ENCODE measurements at places on chromosomes 16 and 17. TPM values are rescaled to one million over a fixed set of nuclear protein-coding genes. Genes with fewer than 3 reads are reported as not detected.

RBFOX1 gene
- polyA plus RNA-seq: 1.3 TPM

DNA sequence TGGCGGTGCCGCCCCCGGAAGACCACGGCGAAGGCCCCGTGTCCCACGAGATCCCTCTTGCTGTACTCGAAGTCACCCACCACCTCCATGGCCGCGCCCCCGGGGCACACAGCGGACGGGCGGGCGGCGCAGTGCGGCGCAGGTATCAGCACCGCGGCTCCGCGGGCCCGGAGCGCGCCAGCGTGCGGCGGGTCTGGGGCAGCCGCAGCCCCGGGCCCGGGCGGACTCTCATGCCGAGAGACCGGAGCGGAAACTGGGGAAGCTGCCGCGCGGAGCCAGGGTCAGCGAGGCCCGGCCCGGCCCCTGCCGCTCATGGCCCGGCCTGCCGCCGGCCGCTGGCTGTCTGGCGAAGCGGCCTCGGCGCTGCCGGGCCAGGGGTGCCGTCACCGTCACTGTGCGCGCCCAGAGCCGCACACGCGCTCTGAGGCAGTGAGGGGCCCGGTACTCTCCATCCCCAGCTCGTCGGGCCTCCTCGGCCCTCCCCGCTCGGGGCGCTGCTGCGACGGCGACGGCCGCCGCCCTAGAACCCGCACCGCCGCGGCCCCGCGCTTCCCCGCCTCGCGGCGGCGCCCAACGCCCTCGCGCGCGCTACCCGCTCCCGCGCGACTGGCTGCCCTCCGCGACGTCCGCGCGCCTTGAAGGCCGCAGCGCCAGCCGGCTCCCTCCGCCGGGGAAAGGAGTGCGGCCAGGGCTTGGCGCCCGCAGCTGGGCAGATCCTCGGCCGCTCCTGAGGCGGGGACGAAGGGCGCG lies at the start of gene ULK2:
ULK2 (minus strand) TSS at position 608 of the 750 bp plus-strand sequence; CDS start at position 89, 519 bp downstream.
- no peaks in the 10 kb centered on the region for H3K4me1 ChIP-seq
- H3K36me3 ChIP-seq: peaks cover 3% of the 10 kb centered on the region

GRCh38 chr17:6555331-6556120 lies 829 bp downstream of the PITPNM3 start:
- H3K27me3 ChIP-seq: peaks cover 34% of the 10 kb centered on the region
- H3K36me3 ChIP-seq: no peaks in the 10 kb centered on the region
- H3K4me1 ChIP-seq: peaks cover 14% of the 10 kb centered on the region
- no peak overlapping the region for H3K27ac ChIP-seq
- peak overlapping the region; percentile 23 for H3K4me3 ChIP-seq

- peaks cover 3% of the 10 kb centered on the region for H3K27me3 ChIP-seq
- no peak overlapping the region for H3K4me3 ChIP-seq
- no peaks in the 10 kb centered on the region for H3K4me1 ChIP-seq
- H3K36me3 ChIP-seq: no peaks in the 10 kb centered on the region
- H3K27ac ChIP-seq: no peak overlapping the region
Observed at GRCh38 chr17:9811537-9811936, 10.3 kb downstream of the GSG1L2 start.

- no peaks in the 10 kb centered on the region for H3K27me3 ChIP-seq
- DNase-seq: peak; percentile 86
- H3K4me3 ChIP-seq: no peak overlapping the region
- H3K27ac ChIP-seq: peak overlapping the region; percentile 58
- peaks cover 19% of the 10 kb centered on the region for H3K4me1 ChIP-seq
Observed at GRCh38 chr16:75486014-75486675, 9.1 kb downstream of the CHST6 start.

DNA sequence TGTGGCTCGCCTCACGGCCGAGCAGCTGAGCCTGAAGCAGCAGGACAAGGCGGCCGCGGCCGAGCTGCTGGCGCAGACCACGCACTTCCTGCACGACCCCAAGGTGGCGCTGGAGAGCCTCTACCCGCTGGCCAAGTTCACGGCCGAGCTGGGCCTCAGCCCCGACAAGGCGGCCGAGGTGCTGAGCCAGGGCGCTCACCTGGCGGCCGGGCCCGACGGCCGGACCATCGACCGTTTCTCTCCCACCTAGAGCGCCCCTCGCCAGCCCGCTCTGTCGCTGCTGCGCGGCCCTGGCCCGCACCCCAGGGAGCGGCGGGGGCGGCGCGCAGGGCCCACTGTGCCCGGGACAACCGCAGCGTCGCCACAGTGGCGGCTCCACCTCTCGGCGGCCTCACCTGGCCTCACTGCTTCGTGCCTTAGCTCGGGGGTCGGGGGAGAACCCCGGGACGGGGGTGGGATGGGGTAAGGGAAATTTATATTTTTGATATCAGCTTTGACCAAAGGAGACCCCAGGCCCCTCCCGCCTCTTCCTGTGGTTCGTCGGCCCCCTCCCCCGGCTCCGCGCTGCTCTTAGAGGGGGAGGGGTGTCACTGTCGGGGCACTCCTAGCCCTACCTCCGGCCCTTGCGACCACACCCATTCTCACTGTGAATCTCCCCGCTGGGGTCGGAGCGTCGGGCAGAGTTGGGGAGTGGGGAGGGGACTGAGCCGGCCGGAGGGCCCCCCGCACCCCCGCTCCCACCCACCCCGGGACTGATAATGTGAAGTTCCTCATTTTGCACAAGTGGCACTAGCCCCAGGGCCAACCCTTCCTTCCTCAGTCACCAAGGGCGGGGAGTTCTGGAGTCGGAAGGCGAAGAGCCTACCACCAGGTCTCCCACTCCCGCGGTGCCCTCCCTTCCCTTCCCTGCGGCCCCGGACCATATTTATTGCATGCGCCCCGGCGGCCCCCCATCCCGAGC lies 4.0 kb downstream of the HIC1 start:
- peak overlapping the region; percentile 31 for H3K4me3 ChIP-seq
- no peak for DNase-seq
- H3K36me3 ChIP-seq: peaks cover 45% of the 10 kb centered on the region
- H3K27me3 ChIP-seq: peaks cover 51% of the 10 kb centered on the region
- H3K4me1 ChIP-seq: peaks cover 19% of the 10 kb centered on the region
- peak overlapping the region; percentile 75 for H3K27ac ChIP-seq

GRCh38 chr16:28313587-28313986 lies 21.3 kb downstream of the SBK1 start:
- no peak for DNase-seq
- no peak overlapping the region for H3K27ac ChIP-seq
- no peaks in the 10 kb centered on the region for H3K27me3 ChIP-seq
- no peak overlapping the region for H3K4me3 ChIP-seq
- no peaks in the 10 kb centered on the region for H3K36me3 ChIP-seq

GRCh38 chr16:89642574-89642973 lies 14.9 kb downstream of the CHMP1A start:
- DNase-seq: no peak
- no peak overlapping the region for H3K4me3 ChIP-seq
- H3K4me1 ChIP-seq: no peaks in the 10 kb centered on the region
- H3K36me3 ChIP-seq: peaks cover 43% of the 10 kb centered on the region

TRIM16 gene
- polyA plus RNA-seq: 33.5 TPM

DNA sequence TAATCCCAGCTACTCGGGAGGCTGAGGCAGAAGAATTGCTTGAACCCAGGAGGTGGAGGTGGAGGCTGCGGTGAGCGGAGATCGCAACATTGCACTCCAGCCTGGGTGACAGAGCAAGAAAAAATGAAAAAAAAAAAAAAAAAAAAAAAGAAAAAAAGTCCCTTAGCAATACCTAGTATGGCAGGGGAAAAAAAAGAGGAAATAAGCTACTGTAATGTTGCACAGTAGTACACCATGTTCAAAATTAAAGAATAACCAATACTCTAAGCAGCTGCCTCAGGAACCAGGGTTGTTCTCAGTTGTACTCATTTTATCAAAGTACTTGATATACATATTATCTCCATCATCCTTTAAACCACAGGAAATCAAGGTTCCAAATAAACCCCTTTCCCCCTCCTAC lies 17.3 kb upstream of the TXNDC11 start:
- no peaks in the 10 kb centered on the region for H3K27me3 ChIP-seq
- H3K4me1 ChIP-seq: peaks cover 14% of the 10 kb centered on the region
- no peak overlapping the region for H3K27ac ChIP-seq
- H3K36me3 ChIP-seq: peaks cover 55% of the 10 kb centered on the region
- H3K4me3 ChIP-seq: no peak overlapping the region

- H3K4me3 ChIP-seq: peak overlapping the region; percentile 81
- peaks cover 5% of the 10 kb centered on the region for H3K4me1 ChIP-seq
- peak; percentile 62 for DNase-seq
- peak overlapping the region; percentile 67 for H3K27ac ChIP-seq
Observed at GRCh38 chr16:1678500-1679098, 520 bp downstream of the JPT2 start.

- DNase-seq: no peak
- H3K27ac ChIP-seq: no peak overlapping the region
- H3K4me1 ChIP-seq: no peaks in the 10 kb centered on the region
- no peak overlapping the region for H3K4me3 ChIP-seq
- H3K27me3 ChIP-seq: no peaks in the 10 kb centered on the region
Observed at GRCh38 chr16:56463153-56463552, 11.8 kb downstream of the OGFOD1 start.

DNA sequence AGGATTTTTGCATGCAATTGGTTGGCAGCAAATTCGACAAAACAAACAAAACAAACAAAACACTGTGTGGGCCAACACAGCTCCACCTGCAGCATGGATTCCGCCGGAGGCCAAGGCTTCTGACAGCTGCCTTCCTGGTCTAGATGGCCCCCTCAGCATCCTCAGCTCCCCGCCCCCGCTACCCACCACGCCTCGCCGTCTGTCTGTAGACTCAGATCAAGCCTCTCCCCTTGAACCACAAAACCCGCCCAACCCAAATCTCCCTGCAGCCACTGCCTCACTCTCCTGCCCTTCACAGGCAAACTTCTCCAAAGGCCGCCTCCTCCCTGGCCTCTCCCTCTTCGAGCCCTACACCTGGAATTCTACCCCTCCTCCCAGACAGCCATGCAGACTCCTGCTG lies 57.9 kb downstream of the RTN4RL1 start:
- no peak for DNase-seq
- no peaks in the 10 kb centered on the region for H3K36me3 ChIP-seq
- no peak overlapping the region for H3K27ac ChIP-seq
- H3K4me3 ChIP-seq: no peak overlapping the region

- peaks cover 5% of the 10 kb centered on the region for H3K4me1 ChIP-seq
- no peak for DNase-seq
- H3K27ac ChIP-seq: no peak overlapping the region
- H3K4me3 ChIP-seq: no peak overlapping the region
Observed at GRCh38 chr16:81774348-81774747, 4.7 kb upstream of the PLCG2 start.

DNA sequence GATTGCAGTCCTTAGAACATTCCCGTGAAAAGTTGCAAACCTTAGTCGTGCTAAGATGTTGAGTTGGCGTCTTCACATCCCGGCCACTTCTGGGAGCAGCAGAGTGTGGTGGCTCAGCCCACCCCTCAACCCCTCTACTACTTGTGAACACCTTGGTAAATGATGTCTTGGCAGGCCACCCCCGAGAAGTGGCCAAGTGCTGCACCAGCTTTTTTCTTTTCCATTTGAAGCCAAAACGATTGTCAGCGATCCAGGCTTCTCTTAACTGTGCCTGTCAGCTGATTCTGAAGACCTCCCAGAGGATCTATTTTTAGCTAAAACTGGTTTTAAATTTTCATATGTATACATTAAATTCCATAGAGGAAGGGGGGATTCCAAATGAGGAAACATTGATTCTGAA lies 247.5 kb downstream of the CDH13 start:
- DNase-seq: no peak
- no peaks in the 10 kb centered on the region for H3K4me1 ChIP-seq
- H3K27ac ChIP-seq: no peak overlapping the region
- H3K4me3 ChIP-seq: no peak overlapping the region
- H3K36me3 ChIP-seq: no peaks in the 10 kb centered on the region
- H3K27me3 ChIP-seq: no peaks in the 10 kb centered on the region

DNA sequence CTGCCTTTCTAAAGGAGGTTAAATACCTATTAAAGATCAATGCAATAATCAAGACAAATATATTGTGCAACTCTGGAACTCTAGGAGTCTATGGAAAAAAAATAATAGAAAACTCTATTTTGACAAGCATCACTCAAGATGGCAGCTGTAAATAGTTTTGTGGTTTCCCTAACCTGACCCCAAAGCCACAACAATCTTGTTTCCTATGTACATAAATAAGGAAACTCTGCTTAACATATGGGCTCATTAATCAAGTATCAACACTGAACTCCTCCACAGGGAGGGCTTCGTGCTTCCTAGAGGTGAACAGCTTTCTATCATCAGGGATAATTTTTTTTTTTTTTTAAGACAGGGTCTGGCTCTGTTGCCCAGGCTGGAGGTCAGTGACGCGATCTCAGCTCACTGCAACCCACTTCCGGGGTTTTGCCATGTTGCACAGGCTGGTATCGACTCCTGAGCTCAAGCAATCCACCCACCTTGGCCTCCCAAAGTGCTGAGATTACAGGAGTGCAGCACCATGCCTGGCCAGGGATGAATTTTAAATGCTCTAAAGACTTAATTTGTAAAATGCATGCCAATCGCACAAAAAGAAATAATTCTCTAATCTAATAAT lies 42.5 kb downstream of the ARHGAP17 start:
- peak overlapping the region; percentile 86 for H3K27ac ChIP-seq
- peaks cover 78% of the 10 kb centered on the region for H3K36me3 ChIP-seq
- peaks cover 37% of the 10 kb centered on the region for H3K4me1 ChIP-seq
- H3K27me3 ChIP-seq: no peaks in the 10 kb centered on the region

NPTX1 gene
- 1.3 TPM for polyA plus RNA-seq

GRCh38 chr17:58156839-58157803 lies 8.9 kb downstream of the OR4D1 start:
- no peaks in the 10 kb centered on the region for H3K4me1 ChIP-seq
- H3K27ac ChIP-seq: no peak overlapping the region
- DNase-seq: no peak
- peak overlapping the region; percentile 23 for H3K4me3 ChIP-seq
- no peaks in the 10 kb centered on the region for H3K36me3 ChIP-seq
- H3K27me3 ChIP-seq: peaks cover 71% of the 10 kb centered on the region

GRCh38 chr17:76598004-76598439 lies 12.4 kb upstream of the ST6GALNAC2 start:
- no peaks in the 10 kb centered on the region for H3K36me3 ChIP-seq
- H3K4me1 ChIP-seq: no peaks in the 10 kb centered on the region
- DNase-seq: no peak
- no peak overlapping the region for H3K27ac ChIP-seq
- H3K4me3 ChIP-seq: no peak overlapping the region

GRCh38 chr16:69565671-69566239 lies at the start of gene NFAT5:
Gene NFAT5 (plus strand): TSS chr16:69565966. CDS start chr16:69566302, 336 bp downstream.
- peak within 1 kb of the TSS; percentile 98 for H3K27ac ChIP-seq
- peak within 1 kb of the TSS; percentile 96 for H3K4me3 ChIP-seq
- peak; percentile 97 for DNase-seq
- H3K36me3 ChIP-seq: peaks cover 2% of the 10 kb centered on the region

GRCh38 chr16:57245472-57246113 lies 534 bp downstream of the ARL2BP start:
- peaks cover 32% of the 10 kb centered on the region for H3K36me3 ChIP-seq
- DNase-seq: no peak
- H3K27me3 ChIP-seq: no peaks in the 10 kb centered on the region
- H3K4me1 ChIP-seq: peaks cover 9% of the 10 kb centered on the region
- H3K27ac ChIP-seq: peak overlapping the region; percentile 96
- peak overlapping the region; percentile 81 for H3K4me3 ChIP-seq

GRCh38 chr17:50573866-50574611 lies 13.5 kb downstream of the CACNA1G start:
- H3K36me3 ChIP-seq: no peaks in the 10 kb centered on the region
- DNase-seq: no peak
- no peak overlapping the region for H3K4me3 ChIP-seq
- H3K27ac ChIP-seq: no peak overlapping the region
- no peaks in the 10 kb centered on the region for H3K27me3 ChIP-seq
- no peaks in the 10 kb centered on the region for H3K4me1 ChIP-seq

ABHD15 gene
- polyA plus RNA-seq: 25.6 TPM
